ENCODE measurements at places on chromosomes 4 and X.
A peak's percentile ranks its signal among the peaks of the same experiment; 100 is the strongest.

DNA sequence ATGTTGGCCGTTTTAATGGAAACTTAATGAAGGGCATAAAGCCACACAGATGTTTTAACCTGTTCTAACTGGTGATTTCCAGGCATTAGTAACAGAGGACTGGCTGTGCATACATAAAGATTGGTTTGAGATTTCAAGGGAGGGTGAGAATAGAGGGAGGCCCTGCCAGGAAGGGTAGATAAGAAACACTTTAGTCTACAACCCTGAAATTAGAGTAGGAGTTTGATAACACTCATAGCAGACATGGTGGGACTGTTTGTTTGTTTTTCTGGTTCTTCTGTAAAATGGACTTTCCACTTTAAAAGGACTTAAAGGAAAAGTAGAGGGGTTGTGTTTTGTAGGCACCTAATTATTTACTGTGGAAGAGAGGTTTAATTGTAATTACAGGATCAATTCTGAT lies 16.2 kb downstream of the SLC4A4 start:
- no peak for DNase-seq

GRCh38 chrX:9379697-9380551 lies 84.9 kb upstream of the TBL1X start:
- DNase-seq = no peak

- DNase-seq = no peak
These were observed 109.7 kb downstream of the NKX6-1 start for GRCh38 chr4:84389406-84389805.

GRCh38 chr4:47239649-47240048 lies 208.3 kb downstream of the GABRB1 start:
- no peak for DNase-seq

- no peak for DNase-seq
These were observed 377.4 kb downstream of the SMARCA1 start for GRCh38 chrX:129145840-129146272.

- no peak for DNase-seq
These were observed 664.0 kb upstream of the PCDH7 start for GRCh38 chr4:30056016-30056766.

GRCh38 chrX:72621163-72621562 lies 48.5 kb upstream of the HDAC8 start:
- no peak for DNase-seq

- DNase-seq = no peak
These were observed 65.4 kb upstream of the TRPC3 start for GRCh38 chr4:122017296-122017695.

- DNase-seq = no peak
These were observed 1565.4 kb downstream of the PCDH18 start for GRCh38 chr4:135966936-135967335.

DNA sequence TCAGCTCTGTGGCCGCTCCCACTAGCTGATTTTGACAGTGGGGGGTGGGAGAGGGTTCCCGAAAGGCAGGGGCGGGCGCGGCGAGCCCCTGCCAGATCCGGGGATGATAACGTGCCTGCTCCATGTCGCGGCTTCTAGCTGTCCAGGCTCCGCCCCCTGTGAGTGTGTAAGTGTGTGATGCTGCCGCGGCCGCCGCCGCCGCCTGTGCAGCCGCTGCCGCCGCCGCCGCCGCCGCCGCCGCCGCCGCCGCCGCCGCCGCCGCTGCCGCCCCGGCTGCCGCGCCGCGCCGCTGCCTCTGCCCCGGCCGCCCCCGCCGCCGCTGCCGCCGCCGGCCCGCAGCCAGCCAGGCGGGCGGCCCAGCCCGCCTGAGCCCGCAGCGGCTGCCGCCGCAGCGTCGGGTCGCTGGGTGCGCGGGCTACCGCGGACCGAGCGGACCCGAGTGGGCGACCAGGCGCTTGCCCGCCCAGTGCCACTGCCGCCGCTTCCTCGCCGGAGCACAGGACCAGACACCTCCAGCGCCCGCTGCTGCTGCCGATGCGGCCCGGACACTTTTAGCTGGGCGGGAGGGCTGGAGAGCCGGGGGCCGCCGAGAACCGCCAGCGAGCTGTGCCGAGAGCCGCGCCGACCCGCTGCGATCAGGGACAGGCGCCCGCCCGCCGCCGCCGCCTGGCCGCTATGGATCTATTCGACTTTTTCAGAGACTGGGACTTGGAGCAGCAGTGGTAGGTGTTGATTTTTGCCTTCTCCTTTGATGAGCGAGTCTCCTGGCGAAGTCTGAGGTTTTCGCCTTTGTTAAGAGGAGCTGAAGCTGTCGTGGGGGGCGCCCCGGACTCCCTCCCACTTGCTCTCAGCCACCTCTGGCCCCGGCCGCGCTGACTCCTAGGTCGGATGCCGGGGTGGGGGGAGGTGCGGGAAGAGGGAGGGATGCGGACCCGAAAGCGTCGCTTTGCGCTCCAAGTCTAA lies at the start of gene AFF2:
TSS of gene AFF2 (plus strand) at position 195 of the 963 bp plus-strand sequence. CDS start at position 676, 481 bp downstream.
- DNase-seq = peak; percentile 71

- no peak for DNase-seq
These were observed 51.7 kb downstream of the RPGR start for GRCh38 chrX:38275615-38276014.

- DNase-seq = no peak
These were observed 71.3 kb downstream of the SLC9A7 start for GRCh38 chrX:46687619-46688018.

GRCh38 chr4:183610613-183611012 lies 48.4 kb downstream of the RWDD4 start:
- no peak for DNase-seq

DNA sequence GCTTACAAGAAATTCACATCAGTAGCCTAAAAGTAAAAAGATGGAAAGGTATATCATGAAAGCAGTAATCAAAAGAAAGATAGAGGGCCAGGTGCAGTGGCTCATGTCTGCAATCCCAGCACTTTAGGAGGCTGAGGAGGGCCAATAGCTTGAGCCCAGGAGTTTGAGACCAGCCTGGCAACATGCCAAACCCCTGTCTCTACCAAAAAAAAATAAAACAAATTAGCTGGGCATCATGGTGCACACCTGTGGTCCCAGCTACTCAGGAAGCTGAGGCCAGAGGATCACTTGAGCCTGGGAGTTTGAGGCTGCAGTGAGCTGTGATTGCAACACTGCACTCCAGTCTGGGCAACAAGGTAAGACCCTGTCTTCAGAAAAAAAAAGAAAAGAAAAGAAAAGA lies 55.5 kb downstream of the GSPT2 start:
- DNase-seq = no peak

GRCh38 chr4:15654593-15655222 lies 449 bp downstream of the FBXL5 start:
- peak; percentile 73 for DNase-seq

DNA sequence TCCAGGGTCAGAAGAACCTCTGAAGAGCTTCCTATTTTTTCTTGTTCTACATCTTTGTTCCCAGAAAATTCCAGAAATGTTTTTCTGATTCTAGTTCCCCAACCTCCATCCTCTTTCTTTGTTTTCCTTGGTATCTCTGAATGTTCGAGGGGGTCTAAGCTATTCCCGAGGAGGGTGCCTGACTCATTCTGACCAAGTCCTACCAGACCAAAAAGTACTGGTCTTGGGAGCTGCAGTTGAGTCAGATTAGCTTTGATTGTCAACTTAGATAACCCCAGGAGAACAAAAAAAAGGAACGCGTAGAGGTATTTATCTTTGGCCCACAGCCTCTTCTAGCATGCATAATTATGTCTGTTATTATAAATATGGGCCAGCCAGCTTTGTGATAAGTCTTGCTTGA lies 12.1 kb upstream of the TENM3 start:
- no peak for DNase-seq

- DNase-seq = no peak
These were observed 659.7 kb downstream of the NLGN4X start for GRCh38 chrX:5568934-5569333.

DNA sequence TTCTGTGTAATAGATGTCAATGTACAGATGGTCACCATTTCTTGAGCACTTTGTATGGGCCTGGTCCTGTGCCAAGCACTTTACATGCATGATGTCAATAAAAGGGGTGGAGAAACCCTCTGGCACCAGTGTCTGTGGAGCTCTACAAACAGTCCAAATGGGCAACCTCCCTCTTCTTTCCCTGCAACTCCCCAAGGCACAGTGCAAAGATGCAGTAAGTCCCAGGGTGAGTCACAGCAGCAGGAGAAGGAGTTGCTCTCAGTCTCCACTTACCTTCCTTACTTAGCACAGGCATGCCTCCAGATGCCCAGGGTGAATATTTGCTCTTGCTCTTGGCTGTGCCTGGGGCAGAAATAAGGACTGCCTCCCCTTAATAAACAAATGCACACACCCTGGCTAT lies 4.3 kb downstream of the OCIAD2 start:
- no peak for DNase-seq

DNA sequence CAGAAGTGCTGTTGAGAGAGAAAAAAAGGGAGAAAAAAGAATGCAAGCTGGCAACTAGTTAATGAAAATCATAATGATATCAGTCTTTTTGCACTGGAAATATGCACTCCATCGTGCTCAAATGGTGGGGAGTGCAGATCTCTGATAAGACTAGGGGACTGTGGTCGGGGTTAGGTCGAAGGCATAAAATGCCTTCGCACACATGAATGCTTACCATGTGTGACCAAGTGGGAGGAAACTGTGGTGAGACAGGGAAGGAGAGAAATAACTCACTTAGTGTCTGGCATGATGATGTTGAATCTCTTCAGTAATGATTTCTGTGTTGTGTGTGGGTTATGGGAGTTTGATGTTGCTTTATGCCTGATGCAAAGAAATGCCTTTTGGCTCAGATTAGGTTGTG lies 358.9 kb downstream of the FBXO8 start:
- no peak for DNase-seq

Measured in type B pancreatic cell (in vitro differentiated cells).